Mucosa of gallbladder (tissue), 1 donor: ENCODE measurements at places on chromosomes 2 and 18.

DNA sequence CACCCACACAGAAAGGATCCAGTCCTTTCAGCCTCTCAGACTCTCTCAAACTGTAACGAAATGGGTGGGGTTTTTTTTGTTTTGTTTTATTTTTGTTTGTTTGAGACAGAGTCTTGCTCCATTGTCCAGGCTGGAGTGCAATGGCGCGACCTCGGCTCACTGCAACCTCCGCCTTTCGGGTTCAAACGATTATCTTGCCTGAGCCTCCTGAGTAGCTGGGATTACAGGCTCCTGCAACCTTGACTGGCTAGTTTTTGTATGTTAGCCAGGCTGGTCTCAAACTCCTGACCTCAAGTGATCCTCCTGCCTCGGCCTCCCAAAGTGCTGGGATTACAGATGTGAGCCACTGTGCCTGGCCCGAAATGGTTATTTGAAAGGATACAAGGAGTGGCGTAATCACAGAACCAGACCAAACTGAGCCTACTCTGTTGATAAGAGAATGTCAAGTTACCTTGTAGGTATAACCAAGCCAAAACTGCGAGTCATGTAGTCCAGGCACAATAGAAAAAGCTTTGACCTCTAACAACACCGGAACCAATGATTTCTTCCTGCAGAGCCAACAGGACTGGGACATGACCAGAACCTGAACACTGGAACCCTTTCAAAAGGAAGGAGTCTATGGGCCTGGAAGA is 72.5 kb downstream of the NCAPH start:
- DNase-seq = no peak

- no peak for DNase-seq
These were observed 6.8 kb upstream of the DNAJB2 start for GRCh38 chr2:219272356-219272755.

DNA sequence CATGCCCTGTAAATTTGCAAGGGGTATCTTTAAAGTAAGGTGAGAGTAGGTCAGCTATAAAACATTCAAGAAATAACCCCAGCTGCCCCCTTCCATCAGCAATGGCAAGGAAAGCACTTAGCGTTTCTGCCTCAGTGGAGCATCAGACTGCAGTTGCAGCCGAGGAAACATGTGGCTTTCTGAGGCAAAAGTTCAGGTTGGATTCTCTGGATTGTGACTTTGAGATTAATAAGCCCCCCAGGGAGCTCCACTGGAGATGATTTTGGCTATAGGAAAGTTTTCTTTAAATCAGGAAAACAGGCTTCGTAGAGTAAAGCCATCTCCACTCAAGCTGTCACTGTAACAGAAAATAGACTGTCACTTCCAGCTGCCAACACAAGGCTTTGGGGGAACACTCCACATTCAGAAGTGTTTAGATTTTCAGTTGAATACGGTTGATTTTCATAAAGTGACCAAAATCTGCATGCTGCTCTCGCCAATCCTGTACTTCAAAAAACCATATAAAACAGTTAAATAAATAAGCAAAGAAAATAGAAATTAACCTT is 15.3 kb upstream of the RIT2 start:
- DNase-seq = no peak

DNA sequence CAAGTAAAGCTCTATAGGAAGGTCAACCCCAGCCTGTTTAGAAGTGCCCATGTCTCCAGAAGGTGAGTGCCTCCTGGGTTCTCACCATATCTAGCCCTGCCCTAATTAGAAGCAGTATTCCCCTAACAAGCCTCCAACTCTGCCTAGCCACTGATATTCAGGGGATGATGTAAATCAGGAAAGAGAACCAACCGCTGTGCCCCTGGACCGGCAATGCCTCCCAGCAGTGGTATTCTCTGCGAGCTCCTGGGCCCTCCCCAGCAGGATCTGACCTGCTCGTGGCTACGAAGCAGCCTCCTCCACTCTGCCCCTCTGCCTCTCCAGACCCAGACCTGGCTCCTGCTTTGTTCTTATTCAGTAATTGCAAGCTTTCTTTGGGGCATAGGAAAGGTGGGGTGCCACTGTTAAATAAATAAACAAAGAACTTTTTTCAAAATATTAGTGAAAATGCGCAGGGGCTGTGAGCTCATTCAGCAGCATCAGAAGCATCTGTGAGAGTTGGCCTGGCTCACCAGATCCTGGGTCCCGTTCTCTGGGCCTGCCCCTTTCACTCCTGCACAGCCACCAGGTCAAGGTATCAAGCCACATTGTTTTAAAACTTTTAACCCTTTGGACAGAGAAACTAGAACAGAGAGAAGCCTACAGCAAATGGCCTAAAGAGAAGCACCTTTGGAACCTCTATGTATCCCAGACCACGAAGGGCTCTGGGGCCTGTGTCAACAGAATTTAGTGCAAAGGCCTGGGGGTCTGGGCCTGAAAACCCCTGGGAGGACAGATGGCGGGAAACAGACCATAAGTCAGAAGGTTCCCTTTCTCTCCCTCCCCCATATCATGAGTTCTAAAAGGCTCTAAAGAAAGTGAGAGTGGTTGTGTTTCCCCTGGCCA is 11.9 kb downstream of the MREG start:
- DNase-seq = no peak

- no peak for DNase-seq
These were observed 147.7 kb upstream of the NOSTRIN start for GRCh38 chr2:168654705-168655104.

DNA sequence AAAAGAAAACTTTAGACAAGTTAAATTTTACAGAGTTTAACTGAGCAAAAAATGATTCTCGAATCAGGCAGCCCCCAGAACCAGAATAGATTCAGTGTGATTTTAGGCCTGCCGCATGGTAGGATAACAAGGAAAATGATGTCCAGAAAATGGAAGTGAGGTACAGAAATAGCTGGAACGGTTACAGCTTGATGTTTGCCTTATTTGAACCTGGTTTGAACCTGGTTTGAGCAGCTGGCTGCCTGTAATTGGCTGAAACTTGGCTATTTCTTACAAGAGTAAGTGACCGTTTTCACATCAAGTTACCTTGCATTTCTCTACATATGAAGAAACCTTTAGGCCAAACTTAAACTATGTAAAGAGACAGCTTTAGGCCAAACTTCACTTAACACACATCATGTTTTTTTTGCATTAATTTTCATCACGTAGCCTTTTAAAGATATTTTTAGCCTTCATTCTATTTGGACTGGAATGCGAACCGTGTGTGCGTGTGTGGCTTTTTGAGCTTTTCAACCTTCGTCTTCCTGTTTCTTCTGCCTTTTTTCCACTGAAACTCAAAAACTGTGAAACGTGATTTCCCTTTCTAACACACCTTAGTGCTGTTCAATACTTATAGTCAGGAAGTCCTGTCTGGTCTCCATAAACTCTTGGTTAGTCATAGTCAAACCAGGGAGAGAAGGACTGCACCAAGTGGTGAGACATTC is 4.5 kb upstream of the POLE4 start:
- DNase-seq = no peak

GRCh38 chr18:54357082-54357659 is 487 bp downstream of the STARD6 start:
- DNase-seq = no peak

DNA sequence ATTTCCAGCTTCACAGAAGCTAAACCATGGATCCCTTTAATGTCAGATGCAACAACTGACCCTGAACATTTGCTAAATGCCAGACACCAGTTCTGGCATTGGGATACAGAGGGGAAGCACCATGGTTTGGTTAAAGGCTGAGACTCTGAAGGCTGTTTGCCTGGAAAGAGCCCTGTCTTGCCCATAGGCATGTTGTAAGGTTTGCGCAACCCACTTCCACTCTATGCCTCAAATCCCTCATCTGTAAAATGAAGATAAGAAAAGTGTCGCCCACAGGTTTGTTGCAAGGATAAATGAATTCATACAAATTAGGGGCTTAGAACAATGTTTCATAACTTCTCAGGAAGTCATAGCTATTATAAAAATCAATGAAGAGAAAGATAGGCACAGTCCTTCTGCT is 380.9 kb upstream of the GYPC start:
- DNase-seq = no peak

GRCh38 chr2:202149936-202150335 is 76.9 kb downstream of the KIAA2012 start:
- DNase-seq = no peak

DNA sequence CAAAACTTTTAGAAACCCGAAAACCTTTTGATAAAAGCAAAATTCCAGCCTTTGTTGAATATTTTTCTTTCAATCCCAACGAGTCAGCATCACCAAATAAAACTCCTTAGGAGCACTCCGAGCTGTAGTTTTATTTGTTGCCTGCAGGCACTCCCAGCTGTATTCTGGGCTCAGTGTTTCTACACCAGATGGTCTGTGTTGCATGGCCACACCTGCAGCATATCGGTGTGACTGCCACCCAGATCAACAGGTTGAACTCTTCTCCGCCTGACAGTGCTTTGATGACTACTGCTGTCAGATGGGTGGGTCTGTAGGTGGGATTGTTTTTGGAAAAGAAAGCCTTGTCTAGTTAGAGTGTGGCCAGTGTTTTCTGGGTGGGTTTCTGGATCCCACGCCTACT is 32.7 kb downstream of the APCDD1 start:
- DNase-seq = no peak

GRCh38 chr2:3125001-3125760 is 252.4 kb downstream of the EIPR1 start:
- DNase-seq = no peak

GRCh38 chr18:48949606-48950535 is 894 bp downstream of the SMAD7 start:
- no peak for DNase-seq

- DNase-seq = no peak
These were observed 490.6 kb downstream of the IRS1 start for GRCh38 chr2:226308986-226309385.

DNA sequence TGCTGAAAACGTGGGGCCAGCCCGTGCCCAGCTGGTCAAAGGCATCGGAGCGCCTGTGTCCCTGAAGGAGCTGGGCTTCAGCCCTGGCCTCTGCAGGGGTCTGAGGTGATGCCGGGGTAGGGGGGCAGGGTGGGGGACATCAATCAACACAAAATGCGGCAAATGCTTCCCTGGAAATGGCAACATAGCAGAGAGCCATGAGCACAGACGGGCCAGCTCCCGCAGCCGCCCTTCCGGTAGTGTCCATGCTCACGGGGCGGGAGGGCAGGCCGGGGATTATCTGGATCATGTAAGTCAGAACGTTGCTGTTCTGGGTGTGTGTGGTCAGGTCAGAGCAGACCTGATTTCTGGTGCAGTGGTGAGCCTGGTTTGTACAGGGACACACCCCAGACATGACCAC is 56.5 kb upstream of the TWIST2 start:
- DNase-seq = no peak

DNA sequence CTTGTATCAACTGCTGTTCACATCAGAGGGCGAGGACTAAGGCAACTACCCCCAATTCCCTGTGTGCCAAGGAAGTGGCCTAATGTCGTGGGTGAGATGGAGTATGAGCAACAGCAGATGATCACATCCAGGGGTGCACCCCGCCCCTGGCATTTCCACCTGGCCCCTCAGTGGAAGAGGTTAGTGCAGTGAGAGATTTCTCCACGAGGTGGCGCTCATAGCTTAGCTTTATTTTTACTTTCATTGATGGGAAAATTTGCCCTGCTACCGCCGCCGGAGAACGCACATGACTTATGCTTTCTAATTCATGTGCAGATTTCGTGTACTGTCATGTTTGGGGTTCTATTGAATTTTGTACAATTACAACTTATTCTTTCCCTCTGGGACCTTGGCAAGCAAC is 470.6 kb upstream of the MEX3C start:
- peak; percentile 50 for DNase-seq

DNA sequence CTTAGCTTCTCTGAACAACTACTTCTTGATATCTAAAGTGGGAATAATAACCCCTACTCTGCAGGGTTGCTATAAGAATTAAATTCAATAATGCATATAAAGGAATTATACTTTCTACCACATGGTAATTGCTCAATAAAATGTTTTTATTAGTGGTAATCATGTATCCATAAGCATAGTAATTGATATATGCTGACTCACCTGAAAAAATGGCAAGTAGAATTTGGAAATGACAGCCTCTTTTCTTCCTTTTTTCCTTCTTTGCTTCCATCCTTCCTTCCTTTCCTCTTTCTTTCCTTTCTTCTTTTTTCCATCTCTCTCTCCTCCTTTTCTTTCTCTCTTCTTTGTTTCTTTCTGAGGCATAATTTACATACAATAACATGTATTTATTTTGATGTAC is 65.3 kb downstream of the DPP10 start:
- DNase-seq = no peak

GRCh38 chr2:85720533-85720932 is 26.4 kb downstream of the GNLY start:
- DNase-seq = no peak

GRCh38 chr2:233700028-233700635 is 7.4 kb downstream of the UGT1A6 start:
- peak; percentile 64 for DNase-seq

- DNase-seq = peak; percentile 51
These were observed 35.8 kb downstream of the CIB4 start for GRCh38 chr2:26605195-26605998.

DNA sequence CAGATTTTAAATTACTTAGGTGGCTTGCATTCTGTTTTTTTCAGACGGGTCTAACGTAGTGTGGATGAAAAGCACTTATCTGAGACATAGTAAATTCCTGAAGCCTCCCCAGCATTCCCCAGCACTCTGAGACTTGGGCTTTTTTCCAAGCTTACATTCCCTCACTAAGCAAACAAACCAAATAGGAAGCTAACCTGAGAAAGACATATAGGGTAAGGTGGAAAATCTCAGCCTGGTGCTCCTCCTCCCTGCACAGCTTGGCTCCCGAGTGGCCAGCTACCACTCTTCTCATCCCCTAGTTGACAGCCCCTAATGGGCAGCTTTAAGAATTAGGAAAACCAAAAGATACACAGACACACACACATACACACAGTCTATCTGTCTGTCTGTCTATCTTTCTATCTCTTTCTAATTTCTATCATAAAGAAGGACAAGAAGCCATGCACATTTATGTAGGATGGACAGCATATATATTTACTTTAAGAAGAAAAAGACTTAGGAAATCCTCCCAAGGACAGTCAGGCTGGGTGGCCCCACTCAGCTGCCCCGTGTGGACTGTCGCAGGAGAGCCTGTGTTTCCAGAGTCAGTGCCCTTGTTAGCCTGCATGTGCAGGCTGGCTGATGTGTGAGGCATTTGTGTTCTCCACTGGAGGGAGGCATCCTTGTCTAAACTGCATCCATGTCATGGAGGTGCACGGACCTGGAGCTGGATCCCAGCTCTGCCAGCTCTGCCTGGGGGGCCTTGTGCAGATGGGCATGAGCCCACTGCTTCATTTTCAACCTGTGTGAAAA is 8.2 kb downstream of the CNNM3 start:
- DNase-seq = no peak
